ENCODE measurements at places on chromosomes 1 and 21.

DNA sequence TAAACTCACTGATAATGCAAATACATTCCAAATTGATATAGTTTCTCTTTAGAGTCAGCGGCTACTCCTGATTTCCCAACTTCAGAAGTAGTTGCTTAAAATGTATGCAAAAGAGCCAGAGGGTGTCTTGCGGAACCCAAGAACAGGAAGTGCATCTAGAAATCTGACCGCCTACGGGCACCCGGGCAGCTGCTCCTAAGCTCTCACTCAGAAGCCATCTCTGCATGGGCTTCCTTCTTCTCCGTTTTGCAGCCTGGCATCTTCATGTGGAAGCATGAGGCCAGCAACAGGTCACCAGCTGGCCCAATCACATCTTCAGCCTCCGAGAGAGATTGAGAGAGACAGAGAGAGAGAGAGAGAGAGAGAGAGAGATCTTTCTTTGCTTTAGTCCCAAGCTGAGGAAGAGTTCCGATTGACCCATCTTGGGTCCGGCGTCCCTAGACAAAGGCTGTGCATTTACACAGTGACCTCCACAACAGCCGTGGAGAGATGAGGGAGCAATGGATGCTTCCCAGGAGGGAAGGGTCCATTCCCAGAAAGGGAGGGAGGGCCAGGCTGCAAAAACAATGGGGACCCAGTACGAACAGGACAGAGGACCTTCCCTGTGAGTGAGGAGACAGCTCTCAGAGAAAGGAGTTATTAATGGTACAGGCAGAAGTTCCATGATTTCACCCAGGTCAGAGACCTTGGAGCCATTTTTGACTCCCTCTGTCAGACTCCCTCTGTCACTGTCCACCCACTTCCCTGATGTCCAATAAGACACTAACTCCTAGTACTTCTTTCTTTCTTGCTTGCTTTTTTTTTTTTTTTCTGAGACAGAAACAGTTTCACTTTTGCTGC is 28.2 kb upstream of the SLC30A1 start:
- no peak for DNase-seq

DNA sequence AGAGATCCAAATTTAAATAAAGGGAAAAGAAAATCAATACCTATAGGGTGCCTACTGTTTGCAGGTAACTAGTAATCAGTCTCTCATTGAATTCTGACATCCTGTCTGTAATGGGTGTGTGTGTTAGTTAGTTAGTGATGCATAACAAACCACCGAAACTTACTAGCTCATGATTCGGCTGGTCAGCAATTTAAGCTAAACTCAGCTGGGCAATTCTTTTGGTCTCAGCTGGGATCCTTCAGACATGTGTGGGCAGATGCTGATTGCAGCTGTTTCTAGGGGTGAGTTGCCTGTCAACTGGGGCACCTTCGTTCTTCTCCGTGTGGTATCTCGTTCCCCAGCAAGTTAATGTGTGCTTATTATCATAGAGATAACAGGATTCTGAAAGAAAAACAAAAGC is 40.2 kb upstream of the ZNF124 start:
- no peak for DNase-seq

- DNase-seq: no peak
Observed at GRCh38 chr1:244010191-244010590, 40.9 kb upstream of the ZBTB18 start.

DNA sequence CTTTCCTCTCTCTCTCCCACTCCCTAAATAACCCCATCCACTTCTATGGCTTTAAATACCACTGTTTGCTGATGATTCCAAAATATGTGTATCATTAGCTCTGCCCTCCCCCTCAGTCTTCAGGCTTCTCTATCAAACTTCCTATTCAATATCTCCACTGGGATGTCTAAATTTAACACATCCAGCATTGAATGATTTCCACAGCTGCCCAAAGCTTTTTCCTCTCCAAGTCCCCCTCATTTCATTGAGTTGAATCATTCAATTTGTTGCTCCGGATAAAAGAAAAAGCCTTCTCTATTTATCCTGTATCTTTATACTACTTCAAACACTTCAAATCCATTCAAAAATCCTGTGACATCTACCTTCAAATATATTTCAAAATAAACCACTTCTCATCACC is 225.0 kb downstream of the SEC16B start:
- no peak for DNase-seq

GRCh38 chr1:119080586-119080985 is 59.9 kb downstream of the WARS2 start:
- no peak for DNase-seq

- DNase-seq: no peak
Observed at GRCh38 chr1:70008660-70009059, 196.7 kb downstream of the LRRC40 start.

GRCh38 chr1:230581446-230582079 is 60.7 kb upstream of the COG2 start:
- no peak for DNase-seq

DNA sequence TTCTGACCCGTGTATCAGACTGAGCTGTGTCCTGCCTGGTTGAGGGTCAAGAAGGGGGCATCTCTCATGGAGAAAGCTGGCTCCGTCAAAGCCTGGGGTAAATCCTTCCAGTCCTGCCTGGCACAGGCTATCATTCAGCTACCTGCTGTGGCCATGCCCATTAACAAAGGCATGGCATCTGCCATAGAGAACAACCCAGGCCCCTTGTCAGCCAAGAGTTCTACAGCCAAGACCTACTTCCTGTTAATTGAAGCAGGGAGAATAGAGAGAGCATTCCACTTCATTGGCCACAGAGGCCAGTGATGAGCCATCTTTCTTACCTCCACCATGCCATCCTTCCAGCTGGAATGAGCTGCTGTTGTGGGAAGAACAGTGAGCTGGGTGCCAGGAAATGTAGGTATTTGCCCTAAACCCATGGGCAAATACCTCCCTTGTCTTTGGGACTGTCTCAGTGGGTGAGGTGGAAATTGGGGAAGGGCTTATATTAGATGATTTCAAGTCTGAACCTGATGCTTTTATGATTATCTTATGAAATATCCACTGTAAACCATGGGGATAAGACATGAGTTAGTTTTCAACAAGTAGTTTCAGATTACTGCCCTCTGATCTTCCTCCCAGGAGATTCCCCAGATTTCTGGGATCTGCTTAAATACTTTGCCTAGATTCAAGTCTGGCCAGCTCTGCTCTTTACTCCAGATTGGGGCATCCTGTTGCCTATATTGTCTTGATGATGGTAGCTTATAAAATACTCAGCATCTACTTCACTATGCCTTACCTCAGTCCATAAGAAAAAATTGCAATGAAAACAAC is 11.2 kb upstream of the KCNQ4 start:
- no peak for DNase-seq

- DNase-seq: no peak
Observed at GRCh38 chr1:230327892-230328284, 98.2 kb downstream of the PGBD5 start.

DNA sequence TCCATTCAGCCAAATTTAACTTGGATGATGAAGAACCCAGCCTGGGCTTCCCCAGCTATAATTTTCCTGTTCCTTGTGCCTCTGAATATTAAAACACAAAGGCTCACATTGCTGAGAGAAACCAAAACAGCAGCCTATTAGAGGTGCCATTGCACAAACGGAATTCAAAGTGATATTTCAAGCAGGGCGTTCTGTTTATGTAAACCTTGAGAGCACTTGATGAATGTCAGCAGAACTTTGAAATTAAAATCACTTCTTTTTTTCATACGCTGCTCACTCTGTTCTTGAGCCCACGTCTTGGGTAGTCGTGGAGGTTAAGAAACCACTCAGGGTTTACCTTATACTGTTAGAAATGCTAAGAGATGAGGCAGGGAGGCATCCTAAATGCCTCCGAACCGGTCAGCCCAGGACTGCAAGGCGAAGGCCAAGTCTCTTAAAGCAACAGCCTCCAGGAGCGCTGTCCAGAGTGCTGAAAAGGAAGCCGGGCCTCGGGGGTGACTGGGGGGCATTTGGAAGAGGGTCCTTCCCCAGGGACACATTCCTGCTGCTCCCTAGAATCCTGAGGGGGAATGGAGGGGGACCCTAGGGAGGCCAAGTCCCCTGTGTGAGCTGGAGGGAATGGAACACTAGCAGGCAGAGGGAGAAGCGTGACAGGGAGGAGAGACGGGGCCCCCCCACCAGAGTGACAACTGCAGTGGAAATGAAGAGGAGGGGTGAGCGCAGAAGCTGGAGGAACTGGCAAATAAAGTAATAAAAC is 154.8 kb upstream of the VAMP3 start:
- DNase-seq: no peak

DNA sequence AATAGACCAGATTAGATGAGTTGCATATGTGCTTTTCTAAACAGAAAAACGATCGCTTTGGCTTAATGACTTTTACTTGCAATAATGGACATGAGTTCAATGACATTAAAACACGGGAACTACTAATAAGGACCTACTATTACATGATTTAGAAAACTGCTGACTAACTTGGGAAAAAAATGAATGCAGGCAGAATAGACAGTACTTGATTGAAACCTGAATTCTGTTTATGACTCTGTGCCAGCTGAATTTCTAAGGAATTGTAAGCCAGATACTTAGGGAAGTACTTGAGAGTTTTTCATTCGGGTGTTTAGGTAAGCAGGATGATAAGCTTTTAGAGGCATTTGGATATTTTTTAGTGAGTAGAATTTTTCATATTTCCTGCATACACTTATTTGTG is 12.0 kb downstream of the ADGRL2 start:
- DNase-seq: no peak

GRCh38 chr21:29647353-29647781 is 292.4 kb downstream of the GRIK1 start:
- no peak for DNase-seq

DNA sequence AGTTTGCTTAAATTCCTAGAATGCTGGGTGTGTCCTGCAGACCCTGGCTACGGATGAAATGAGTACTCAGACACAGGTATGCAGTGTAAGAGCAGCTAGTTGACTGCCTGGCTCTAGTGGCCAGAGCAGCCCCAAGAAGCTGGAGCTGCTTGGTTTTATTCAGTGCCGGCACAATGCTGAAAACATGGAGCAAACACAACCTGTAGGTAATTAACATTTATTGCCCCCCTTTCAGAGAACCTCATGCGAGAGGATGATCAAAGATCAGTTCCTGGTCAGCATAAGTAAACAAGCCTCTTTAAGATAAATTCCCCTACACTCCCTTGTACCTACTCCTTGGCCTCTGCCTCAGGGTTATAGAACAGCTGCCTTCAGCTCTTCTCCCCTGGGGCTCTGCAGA is 43.2 kb downstream of the MRPS6 start:
- no peak for DNase-seq

- DNase-seq: no peak
Observed at GRCh38 chr21:37821786-37822450, 94.3 kb downstream of the KCNJ6 start.

DNA sequence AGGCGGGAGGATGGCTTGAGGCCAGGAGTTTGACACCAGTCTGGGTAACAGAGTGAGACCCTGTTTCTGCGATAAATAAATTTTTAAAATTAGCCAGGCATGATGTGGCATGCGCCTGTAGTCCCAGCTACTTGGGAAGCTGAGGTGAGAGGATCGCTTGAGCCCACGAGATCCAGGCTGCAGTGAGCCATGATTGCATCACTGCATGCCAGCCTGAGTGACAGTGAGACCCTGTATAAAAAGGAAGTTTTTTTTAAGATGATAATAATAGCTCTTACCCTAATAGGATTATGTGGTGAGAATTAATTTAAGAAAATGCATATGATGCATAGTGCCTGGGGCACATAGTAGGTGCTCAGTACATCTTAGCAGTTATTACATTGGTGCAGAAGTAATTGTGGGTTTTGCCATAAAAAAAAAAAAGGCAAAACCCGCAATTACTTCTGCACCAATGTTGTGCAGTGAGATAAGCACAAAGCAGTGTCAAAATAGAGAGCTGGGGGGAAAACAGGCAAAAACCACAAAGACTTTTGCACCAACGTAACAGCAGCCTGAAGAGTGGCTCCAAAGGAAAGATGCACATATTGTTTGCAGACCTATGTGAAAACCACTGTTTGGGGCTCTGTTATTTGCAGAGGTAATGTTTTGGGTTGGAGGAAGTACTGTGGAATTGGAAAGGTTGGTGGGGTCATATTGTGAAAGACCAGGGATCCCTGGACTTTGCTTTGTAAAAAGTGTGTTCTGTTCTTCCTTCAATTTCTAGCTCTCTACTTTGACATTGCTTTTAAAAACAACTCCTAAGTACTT is 72.4 kb downstream of the PLXNA2 start:
- DNase-seq: no peak

DNA sequence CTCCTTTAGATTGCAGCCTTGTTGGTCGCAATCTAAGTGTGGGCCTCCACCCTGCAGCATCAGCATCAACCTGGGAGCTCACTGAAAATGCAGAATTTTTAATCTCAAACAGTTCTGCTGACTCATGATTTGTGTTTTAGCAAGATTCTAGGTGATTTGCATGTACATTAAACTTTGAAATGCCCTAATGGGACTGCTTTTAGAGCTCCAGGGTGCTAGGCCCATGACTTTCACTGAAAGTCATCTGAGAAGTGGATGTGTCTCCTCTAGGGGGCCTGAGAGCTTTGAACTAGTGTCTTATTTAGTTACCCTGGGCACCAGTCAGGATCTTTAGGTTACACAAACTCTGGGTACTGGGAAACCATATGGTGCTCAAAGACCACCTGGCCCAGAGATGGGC is 9.0 kb downstream of the TRIM67 start:
- no peak for DNase-seq

DNA sequence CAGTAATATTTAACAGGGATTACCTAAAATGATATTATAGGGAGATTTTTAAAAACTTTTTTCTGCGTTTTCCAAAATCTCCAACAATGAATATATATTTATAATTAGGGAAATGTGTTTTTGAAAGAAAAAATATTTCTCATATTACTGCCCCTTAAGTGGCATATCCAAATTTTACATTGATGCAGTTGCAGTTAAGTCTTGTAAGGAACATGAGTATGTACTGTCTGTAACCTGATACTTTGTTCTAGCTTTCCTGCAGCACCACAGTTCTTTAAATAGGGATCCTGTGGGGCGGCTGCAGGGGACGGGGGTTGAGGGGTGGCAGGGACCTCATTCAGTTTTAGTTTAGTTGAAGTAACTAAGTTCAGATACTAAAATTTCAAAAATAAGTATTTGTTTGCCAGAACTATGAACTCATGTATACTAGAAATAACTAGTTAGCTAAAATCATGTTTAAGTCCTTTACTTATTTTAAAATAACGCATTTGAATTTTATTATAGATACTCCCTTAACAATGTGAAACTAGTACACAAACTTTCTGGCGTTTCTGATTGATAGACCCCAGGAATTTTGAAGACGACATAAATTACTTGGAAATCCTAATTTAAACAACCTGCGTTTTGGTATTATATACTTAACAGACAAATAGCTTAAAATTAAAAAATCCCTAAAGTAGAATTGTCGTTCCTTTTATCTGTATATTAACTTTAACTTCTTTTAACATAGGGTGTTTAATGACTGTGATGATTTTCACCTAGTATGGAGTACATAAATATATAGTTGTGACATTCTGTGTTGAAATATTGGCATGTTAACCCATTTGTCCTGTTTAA is 639 bp upstream of the DNAJB4 start:
- no peak for DNase-seq

Measured in NCI-H1417 (cell line).